AG09309 (cell line): ENCODE measurements at places on chromosomes 3 and 15.

DNA sequence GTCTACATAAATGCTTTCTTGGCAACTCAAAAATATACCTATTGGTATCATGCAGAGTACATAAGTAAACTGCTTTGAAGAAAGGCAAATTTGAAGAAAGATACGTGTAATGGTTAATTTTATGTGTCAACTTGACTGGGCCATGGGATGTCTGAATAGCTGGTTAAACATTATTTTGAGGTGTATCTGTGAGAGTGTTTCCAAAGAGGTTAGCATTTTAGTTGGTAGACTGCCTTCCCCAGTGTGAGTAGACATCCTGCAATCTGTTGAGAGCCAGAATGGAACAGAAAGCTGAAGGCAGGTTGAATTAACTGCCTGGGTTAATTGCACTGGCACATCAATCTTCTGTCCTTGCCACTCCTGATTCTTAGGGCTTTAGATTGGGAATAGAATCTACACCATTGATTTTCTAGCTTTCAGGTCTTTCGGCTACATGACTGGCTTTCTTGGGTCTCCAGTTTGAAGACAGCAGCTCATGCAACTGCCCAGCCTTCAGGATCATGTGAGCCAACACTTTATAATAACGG is 98.3 kb downstream of the CMSS1 start:
- DNase-seq: no peak

DNA sequence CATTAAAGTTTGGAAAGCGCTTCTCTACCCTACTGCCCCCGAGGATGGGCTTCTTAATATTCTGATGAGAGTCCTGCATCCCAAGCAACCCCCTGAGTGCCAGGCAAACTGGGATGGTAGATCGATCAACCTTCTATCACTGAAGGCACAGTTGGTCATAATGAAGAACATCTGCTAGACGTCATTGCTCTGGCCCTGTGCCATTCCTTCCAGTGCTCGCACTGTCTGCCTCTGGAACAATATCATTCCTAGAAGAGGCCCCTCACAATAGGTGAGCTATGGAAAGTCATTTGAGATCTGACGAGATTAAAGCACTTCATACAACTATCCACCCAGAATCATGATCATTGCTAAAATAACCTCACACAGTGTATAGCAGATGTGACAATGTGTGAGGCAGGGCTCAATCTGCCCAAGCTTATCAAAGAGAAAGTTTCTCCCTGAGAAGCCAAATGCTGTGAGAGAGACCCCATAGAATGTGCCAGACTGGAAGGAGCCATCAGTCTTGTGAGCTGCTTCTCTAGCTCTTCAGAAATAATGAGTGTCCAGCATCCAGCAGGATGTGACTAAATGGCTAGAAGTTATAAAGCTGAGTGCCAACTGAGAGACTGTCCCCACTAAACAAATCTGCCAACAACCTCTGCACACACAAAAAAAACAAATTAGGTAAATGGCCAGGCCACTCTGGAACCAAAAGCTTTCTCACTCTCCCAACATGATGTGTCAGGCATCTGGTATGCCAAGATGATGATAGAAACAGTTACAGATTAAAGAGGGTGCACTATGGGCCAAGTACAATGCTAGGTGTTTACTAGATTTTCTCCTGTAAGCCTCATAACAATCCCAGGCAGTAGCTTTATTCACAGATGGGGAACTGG is 165.5 kb downstream of the NECTIN3 start:
- DNase-seq: peak; percentile 29

GRCh38 chr15:70276401-70276800 is 178.7 kb upstream of the TLE3 start:
- DNase-seq: no peak

- no peak for DNase-seq
Observed at GRCh38 chr3:18027161-18027939, 284.9 kb upstream of the TBC1D5 start.

DNA sequence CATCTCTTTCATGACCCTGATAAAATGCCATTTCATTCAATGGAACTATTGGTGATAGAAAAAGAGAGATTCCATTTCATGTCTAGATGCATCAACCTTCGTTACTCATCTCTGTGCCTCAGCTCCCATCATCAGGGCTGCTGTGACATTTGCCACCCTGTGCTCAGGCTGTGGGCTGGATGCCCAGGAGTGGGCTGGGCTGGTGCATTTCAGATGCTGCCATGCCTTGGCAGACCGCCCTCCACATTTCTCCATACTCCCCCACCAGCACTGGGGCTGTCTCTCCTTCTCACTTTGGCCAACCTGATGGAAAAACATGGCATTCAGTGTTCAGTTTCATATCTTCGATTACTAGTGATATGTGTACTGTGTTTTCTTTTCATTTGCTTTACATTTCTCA is 59.1 kb downstream of the DNASE1L3 start:
- DNase-seq: no peak

DNA sequence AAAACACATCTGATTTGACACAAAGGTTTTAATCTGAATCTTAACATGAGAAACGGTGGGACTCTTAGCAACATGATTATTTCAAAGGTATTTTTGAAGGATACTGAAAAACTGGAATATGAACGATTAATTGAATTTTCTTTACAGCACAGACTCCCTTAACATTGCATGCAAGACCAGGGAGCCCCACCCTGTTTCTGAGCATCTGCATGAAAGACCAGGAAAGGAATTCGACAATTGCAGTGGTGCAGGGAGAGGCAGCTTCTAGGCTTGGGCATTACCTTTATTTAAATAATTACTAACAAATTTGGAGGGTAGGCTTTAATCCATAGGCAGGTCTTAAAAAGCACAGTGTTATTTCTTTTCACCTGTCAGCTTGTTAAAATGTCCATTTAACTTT is 240.6 kb upstream of the TOPAZ1 start:
- no peak for DNase-seq

DNA sequence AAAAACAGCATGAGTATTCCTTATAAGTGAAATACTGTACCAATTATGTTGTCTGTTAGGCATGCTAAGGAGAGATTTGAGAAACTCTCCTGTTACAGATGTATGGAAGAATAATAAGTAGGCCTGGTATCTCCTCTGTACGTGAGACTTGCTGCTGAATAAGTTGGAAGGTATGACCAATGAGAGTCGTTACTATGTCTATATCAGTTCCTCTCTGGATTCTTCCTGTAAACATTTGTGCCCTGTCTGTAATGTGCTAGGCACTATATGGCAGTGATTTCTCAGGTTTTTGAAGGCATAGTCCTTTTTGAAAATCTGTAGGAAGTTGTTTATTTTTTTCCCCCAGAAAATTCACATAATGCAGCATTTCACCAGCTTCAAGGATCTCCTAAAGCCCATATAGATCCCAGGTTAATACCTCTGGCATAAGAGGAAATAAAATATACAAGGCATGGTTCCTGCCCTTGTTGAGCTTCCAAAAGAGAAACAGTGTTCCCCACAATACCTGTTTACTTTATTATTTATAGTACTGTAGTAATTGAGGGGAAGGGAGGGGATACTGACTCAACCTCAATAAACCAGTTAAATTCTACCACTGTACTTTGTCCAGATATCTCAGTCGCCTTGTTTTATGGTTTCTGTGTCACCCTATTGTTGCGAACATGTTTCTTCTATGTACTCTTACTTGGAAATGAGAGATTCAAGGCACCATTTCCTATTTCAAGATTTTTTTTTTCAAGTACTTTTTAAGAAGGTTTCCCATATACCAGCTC is 28.6 kb downstream of the MAP2K5 start:
- no peak for DNase-seq
